ENCODE measurements at places on chromosomes 4 and X.

- DNase-seq, result no peak
Observed at GRCh38 chr4:3524349-3524748, 7.9 kb downstream of the LRPAP1 start.

DNA sequence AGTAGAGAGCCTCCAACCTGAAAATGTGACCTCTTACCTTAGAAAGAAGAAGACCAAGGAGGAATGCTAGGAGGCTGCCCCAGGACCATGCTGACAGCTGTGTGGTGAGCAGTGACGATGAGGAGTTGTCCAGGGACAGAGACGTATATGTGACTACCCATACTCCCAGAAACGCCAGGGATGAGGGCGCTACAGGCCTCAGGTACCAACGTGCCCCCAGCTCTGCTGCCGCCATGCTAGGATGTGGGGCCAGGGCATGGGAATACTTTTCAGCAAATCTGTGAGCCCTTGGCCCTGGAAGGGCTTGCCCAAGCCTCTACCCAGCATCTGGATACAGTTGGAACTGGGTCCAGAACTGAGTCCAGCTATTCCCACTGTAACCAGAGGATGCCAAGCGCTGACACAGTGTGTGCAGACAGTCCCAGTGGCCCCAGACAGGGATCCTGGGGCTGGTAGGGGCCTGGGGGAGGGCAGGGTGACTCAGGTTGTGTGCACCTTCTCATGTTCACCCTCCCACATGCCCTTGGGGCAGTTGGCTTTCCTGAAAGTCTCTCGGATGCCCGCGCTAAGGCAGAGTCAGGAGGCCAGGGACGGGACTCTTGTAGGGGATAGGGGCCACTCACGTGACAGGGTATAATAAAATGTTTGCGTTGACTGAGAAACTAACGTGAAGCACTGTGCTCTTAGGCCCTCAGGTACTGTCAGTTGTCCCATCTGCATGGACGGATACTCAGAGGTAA is 23.9 kb upstream of the FAM193A start:
- DNase-seq, result no peak

DNA sequence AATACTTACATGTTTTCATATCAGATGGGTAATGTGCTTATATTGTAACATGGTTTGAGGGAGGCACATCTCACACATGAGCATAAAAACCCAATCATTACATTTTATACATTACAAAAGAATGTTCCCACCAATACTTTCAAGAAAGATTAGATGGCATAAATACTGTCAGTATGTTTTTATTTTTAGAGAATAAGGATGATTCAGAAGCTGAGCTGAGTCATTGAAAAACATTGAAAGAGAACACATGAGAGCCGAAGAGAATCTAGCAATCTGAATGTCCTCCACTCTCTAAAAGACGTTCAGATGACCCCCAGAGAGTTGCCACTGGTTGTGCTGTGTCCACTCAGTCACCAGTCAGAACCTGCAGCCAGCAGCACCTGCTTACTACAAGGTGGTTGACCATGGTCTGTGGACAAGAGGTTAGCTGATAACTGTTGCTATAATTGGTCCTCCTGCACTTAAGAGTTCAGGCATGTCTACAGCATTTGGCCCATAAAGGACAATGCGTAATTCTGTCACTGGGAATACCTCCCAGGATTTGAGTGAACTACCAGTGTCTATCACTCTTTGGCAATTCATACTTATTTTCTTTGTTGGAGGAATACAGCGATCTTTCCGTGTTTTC is 382.2 kb upstream of the IGFBP7 start:
- DNase-seq, result no peak

- DNase-seq, result no peak
Observed at GRCh38 chrX:35380808-35381700, 417.1 kb upstream of the MAGEB16 start.

GRCh38 chrX:96861218-96861617 is 22.5 kb upstream of the RPA4 start:
- no peak for DNase-seq

- no peak for DNase-seq
Observed at GRCh38 chrX:45352611-45353010, 151.9 kb upstream of the DIPK2B start.

GRCh38 chrX:38718311-38718710 is 82.9 kb upstream of the MID1IP1 start:
- DNase-seq, result no peak

DNA sequence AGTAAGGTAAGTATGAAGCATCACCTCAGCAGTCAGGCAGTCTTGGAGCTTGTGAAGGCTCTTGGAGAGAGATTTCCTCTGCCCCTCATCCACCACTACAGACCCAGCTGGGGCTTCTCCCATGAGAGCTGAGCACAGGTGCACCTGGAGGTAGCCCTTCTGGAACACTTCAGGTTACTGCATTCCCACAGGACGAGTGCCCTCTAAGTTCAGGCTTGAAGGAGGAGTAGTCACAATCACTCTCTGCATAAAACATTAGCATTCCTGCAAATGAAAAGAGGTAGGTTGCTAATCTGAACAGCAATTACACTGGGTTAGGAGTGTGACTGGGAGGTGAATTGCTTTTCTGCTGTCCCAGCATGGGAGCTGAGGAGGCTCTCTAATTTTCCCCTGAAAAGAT is 308.8 kb downstream of the TEX13C start:
- no peak for DNase-seq

DNA sequence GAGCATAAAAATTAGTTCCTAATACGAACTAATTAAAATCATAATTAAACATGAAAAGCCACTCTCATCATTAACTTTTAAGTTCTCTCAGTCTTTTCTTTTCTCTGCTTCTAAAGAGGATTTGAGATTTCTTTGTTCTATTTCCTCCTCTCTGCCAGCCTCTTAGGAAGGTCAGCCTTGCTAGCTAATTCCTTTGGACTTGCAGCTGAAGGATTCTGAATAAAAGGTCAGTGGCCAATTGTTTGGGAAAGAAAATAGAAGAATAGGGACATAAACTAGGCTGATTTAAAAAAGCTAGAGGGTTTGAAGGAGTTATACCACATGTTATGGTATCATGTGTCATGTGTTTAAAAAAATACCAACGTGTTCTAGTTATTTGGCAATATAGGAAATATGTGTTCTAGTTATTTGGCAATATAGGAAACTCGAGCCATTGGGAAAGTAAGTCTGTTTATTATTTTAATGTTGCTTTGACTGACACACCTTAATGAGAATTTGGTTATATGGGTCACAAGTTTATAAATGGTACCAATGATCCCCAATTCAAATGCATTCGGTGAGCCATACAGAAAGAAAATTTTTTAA is 1668.7 kb upstream of the PCDH7 start:
- DNase-seq, result no peak

- DNase-seq, result no peak
Observed at GRCh38 chr4:120263618-120264017, 197.0 kb upstream of the MAD2L1 start.

- DNase-seq, result no peak
Observed at GRCh38 chr4:23279377-23279986, 586.7 kb downstream of the GBA3 start.

GRCh38 chr4:176642472-176642871 is 150.2 kb downstream of the VEGFC start:
- DNase-seq, result no peak

DNA sequence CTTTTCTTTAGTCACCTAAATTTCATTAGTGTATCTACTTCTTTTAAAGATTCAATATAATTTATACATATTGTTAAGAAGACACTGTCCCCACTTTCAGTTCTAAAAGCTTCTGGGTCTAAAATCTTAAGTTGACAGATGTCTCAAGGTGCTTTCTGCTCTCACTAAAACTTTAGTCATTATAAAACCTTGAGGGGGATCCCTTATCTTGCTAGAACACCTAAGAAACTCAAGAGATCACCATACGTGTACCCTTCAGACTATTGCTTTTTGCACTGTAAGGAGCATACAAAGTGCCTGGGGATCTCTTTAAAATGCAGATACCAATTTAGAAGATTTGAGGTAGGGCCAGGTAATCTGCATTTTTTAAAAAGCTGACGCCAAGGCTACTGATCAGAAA is 30.1 kb downstream of the CYBB start:
- no peak for DNase-seq

- no peak for DNase-seq
Observed at GRCh38 chr4:52889354-52889753, 27.2 kb downstream of the RASL11B start.

DNA sequence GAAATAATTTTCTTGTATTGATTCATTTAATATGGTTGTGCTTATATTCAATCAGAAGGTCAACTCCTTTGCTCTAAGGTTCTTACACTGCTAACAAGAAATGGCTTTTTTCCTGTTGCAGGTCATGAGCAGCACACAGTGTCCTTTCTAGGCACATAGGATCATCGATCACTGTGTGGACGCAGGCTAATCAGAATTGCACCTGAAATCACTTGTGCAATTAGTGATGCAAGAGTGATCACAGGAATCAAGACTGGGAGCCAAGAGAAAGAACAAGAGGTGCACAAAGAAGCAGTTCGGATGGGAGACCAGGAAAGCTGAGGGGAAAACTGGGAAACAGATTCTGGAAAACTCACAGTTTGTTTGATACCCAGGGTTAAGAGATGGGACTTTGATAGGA is 21.1 kb downstream of the TDO2 start:
- DNase-seq, result no peak

DNA sequence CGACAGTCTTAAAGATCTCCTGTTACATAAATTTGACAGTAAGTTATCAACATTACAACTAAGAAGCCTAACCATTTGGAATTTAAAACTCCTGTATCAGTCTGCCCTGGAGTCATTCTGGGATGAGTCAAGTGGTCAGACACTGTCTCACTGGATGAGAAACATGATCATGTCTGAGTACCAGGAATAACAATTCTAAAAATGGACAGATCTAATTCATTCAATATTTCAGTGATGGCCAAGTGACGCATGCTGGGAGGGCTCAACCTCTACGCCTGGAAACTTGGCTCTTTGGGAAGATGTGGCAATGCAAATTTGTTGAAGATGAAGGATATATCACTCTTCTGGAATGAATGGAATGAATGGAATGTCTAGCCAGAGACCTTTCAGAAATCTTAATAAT is 1427.2 kb downstream of the STIM2 start:
- DNase-seq, result no peak

DNA sequence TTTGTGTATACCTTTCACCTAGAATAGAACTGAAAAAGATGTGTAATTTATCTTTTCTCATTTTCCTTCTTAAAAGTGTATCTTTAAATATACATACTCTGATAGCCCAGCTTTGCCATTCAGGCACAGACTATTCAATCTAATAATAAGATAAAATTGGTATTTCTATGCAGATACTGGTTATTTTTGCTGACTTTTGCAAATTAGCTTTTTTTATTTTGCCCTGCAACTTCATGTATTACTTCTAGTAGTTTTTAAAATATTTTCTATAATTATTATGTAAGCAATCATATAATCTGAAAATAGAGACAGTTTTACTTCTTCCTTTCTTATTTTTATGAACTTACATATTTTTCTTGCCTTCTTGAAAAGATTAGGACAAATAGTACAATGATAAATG is 45.4 kb upstream of the FREM3 start:
- DNase-seq, result no peak

- no peak for DNase-seq
Observed at GRCh38 chr4:108592674-108592986, 27.7 kb upstream of the RPL34 start.

- no peak for DNase-seq
Observed at GRCh38 chr4:148225639-148226038, 216.6 kb downstream of the NR3C2 start.

DNA sequence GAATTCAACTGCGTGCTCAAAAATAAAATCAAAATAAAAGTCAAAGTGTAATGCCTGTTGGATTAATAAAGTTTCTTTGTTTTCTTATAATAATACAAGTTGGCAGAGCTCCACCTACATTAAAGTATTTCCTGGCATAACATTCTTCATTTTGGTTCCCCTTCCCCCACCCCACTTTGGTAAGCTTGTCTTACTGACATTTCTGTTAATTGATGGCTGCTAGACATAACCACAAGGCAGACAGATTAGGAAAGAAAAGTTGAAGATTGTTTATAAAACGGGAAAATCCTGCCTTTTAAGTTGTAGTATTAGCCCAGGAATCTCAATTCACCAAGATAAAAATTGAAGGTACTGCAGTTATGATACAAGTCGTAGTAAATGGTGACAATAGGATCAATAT is 246.5 kb upstream of the RPS6KA3 start:
- no peak for DNase-seq

GRCh38 chr4:6539009-6539764 is 35.8 kb upstream of the MAN2B2 start:
- no peak for DNase-seq

GRCh38 chrX:10750581-10750980 is 130.2 kb upstream of the MID1 start:
- DNase-seq, result no peak

- DNase-seq, result no peak
Observed at GRCh38 chr4:113979905-113980615, 613 bp upstream of the ARSJ start.

DNA sequence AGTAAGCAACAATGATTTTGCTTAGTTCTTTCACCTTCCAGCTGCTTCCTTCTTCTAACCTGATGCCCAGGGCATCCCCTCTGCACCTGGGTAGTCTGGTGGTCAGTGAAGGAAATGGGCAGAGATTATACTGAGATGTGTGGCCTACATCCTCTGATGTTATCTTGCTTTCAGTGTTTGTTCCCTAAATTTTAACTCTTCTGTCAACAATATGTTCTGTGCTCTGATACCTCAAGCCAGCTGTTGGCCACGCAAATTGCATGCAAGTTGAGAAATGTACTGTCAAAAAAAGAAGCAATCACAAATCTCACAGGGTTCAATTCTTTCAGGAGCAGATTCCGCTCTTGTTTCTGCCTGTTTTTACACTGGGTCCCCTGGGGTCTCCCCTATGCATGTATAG is 73.8 kb downstream of the FBXW7 start:
- DNase-seq, result no peak

DNA sequence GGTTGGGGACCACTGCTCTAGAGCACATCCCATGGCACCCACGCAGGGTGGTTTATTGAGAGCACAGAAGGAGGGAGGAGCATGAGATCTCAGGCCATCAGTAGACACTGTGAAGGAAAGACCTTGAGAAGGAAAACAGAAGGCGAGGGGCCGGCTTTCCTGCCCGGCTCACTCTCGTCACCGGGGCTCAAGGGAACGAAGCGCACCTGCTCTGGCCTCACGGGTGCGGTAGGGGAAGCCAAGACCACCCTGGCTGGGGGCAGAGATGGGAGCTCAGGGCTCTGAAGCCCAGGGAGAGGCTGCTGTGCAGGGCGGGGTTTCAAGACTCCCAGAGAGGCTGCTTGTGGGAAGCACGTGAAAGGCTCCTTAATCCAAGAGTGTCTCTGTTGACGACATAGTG is 105.9 kb downstream of the TNIP2 start:
- DNase-seq, result no peak

DNA sequence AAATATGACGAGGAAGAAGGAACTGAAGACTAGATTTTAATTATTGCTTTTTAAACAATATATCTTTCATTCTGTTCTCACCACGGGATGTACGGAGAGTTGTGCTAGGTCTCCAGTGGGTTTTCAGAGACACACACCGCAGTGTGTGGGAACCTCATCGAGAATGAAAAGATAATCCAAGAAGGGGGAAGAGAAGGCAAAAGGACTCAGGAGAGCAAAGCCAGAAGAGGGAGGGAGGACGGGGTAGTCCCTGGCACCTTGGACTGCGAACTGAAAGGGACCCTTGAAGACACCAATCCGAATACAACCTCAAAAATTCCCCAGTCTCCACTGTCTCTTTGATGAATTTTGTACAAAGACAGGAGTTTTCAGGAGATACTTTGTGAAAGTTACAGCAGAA is 932 bp upstream of the LEF1 start:
- no peak for DNase-seq

Measured in anterior cingulate cortex (tissue), 58 donors.